ENCODE measurements at places on chromosomes 4 and X.

DNA sequence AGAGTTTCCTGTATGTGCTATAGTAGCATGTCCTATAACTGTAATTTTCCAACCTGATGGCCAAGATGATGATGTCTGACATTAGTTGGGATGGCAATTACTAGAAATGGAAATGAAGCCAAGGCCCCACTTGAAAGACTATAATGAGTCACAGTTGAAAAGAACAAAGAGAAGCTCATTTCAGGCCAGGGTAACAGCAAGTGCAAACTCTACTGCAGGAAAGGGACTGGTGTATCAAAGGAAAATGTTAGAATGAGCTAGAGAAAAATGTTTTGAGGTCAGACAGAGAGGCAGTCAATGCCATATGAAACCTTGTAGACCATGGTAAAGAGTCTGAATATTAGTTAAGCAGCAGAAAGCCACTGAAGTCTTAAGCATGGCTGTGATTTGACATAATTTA lies 146.2 kb upstream of the SH3RF1 start:
- DNase-seq, result no peak

DNA sequence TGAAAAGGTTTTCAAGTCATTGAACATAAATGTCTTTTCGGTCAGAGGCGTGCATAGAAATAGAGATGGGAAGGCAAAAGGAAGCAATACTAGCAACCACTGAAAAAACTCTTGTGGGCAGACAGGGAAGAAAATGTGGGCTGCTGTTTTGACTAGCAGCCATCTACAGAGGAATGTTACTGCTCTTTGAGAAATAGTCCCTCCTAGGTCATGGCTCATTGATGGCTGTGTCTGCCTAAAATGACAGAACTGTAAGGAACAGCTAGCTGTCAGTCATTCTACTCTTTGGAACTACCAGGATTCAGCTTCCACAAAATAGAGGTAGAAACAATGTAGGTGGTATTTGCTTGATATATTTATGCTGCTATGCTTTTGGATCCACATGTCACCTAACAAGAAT lies 26.9 kb upstream of the TMPRSS11B start:
- no peak for DNase-seq

DNA sequence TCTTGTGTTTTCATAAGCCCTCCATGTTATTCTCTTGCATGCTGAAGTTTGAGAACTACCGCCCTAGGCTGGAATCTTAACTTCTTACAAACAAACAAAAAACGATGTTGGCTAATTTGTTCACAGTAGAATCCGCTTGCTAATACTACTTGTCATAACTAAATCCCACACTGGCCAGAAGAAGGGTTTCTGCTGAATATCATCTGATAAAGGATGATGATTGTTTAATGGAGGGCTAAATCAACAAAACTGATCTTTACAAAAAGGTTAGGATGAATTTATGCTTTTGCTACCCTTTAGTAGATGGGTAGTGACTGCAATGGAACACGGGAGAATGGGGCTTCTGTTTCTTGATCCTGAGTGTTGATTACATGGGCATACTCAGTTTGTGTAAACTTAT lies 42.3 kb downstream of the SPATA4 start:
- no peak for DNase-seq

DNA sequence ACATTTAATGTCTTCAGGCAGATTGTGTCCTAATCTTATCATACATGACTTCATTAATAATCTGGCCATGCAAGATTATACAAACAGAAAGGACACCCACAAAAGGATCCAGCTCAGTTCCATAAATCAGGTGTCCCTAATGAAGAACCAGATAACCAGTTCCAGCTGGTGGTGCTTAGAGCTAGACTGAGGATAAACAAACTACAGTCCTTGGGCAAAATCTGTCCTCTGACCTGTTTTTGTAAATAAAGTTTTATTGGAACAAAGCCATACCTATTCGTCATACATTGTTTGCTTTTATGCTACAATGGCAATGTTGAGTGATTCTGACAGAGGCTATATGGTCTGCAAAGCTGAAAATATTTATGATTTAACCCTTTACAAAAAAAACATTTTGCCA lies 199.5 kb downstream of the MID1IP1 start:
- DNase-seq, result no peak

- DNase-seq, result no peak
Measured at GRCh38 chr4:89268679-89269078, 38.9 kb downstream of the GPRIN3 start.

DNA sequence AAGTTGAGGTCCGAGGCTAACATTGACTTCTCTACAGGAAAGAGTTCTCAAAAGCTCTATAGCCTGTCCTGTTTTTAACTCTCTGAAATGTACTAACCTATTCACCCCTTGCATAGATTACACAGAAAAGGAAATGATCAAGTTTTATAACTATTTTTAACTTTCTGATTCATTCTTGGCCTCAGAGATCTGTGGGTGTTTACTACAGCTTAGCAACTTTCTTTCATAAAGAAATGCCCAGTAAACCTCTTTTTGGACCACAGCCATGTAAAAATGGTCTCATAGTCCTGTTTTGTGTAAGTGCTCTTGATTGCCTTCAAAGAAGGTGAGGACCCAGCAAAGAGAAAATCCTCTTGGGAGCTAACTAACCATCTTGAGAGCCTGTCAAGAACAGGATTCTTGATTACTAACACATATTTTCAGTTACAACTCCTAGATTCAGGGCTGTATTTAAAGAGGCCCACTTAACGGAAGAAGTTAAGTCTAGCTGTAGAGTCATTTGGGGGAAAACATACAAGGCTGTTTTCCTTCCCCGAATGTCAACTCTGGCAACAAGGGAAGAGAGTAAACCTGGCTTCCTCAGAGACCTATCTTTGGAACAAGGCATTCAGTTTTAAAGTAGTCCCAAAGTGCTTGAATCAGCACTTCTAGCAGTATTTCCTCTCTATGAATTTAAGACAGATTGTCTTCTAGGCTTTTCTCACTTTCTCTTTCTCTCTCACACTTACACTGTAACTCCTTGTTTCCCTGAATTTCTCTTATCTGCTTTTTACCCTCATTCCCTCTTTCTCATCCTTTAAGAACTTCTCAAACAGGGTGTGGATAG lies 78.2 kb downstream of the IL21 start:
- peak; percentile 68 for DNase-seq

DNA sequence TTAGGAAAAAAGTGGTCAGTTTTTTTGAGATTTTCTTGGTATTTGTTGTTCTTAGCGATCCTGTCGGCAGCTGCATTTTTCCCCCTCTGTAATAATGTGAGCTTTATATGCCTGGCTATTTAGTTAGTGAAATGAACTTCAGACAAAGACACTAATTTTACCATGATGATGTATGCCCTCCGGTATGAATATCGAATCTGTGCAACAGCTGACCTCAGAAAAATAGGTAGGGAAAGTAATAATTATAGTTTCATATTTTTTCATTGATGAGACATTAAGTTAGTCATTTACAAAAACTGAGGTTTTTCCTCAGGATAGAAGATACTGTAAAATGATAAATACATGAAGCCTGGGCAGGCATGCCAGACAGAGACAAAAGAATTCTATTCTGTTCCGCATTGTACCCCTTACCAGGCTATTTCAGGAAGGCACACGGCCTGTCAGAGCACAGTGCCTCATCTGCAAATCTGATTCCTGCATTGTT lies 155.8 kb downstream of the SHROOM3 start:
- DNase-seq, result no peak
